GM23338 (cell line): ENCODE measurements at places on chromosomes 3 and 15. TPM values are rescaled to one million over a fixed set of nuclear protein-coding genes. Genes with fewer than 3 reads are reported as not detected.

The FETUB gene
- 0.26 TPM in 1 of 2 replicates, not detected in the other for polyA plus RNA-seq

The PPP2R3A gene
- 4.5 and 6.4 TPM in 2 replicates for polyA plus RNA-seq

The IQCF5 gene
- not detected in 2 replicates for polyA plus RNA-seq

The PRSS50 gene
- polyA plus RNA-seq: 0.50 and 0.60 TPM in 2 replicates

The ADPRH gene
- 1.2 and 1.7 TPM in 2 replicates for polyA plus RNA-seq

The OXTR gene
- 4.9 and 5.5 TPM in 2 replicates for polyA plus RNA-seq

DNA sequence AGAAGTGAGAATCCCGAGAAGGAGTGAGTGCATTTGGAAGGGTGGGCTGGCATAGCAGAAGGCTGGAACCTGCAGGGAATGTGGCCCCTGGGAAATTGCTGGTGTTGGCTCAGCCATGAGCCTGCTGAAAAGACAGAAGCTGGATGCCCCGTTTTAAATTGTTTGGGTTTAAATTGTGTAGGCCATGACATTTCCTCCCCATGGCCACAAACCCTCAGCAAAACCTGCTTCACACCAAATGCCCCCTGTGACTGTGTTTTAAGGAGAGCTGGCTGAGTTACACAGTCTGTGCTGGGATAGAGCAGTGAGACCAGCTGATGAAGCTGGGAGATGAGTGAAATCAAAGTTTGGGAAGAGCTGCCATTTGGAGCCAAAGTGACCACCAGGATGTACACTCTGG, 216.3 kb upstream of the RGMA start:
- no peaks in the 10 kb centered on the region for H3K4me1 ChIP-seq
- no peaks in the 10 kb centered on the region for H3K36me3 ChIP-seq
- H3K27ac ChIP-seq: no peak overlapping the region
- no peak for DNase-seq
- no peak overlapping the region for H3K4me3 ChIP-seq
- H3K27me3 ChIP-seq: no peaks in the 10 kb centered on the region

DNA sequence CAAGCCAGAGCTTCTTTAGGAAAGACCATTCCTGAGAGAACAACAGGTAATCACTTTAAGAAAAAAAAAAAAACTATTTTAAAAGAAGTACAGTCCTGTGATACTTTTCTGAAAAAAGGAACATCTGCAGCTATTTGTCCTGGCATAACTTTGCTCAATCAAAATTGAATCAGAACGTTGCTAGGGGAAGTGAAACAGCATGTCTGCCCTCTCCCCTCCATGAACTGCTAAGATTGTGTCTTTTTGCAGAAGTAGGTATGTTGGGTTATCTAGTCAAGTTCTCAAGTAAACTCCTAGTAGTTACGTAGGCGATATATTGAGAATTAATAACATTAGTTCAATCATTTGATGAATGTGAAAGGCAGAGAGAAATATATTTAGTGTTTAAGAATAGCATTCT, 1013.3 kb downstream of the TUSC7 start:
- H3K27me3 ChIP-seq: no peaks in the 10 kb centered on the region
- no peaks in the 10 kb centered on the region for H3K36me3 ChIP-seq
- H3K27ac ChIP-seq: no peak overlapping the region

- H3K4me1 ChIP-seq: peaks cover 8% of the 10 kb centered on the region; the same call in 1 of the 2 replicates
- H3K27ac ChIP-seq: no peak overlapping the region
- peak; percentile 23 for DNase-seq
- H3K36me3 ChIP-seq: no peaks in the 10 kb centered on the region
- no peaks in the 10 kb centered on the region for H3K27me3 ChIP-seq
Measured at GRCh38 chr15:49675041-49675440, 54.2 kb downstream of the DTWD1 start.

DNA sequence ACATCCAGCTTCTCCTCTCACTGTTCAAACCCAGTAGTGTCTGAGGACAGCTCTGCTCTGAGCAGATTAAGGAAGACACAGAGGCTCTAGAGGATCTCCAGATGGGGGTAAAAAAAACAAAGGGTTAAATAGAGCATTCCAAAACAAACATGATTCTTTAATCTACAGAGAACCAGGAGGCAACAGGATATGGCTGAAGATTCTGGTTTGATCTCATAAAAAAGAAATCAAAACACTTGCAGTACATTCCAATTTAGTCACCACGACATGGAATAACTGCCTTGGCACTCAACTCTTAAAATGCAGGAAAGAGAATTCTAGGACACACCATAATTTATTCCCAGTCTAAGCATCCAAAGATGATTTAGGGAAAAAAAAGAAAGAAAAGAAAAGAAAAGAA, 32.0 kb downstream of the TM4SF4 start:
- H3K27me3 ChIP-seq: no peaks in the 10 kb centered on the region
- H3K27ac ChIP-seq: no peak overlapping the region
- H3K4me1 ChIP-seq: no peaks in the 10 kb centered on the region
- H3K4me3 ChIP-seq: no peak overlapping the region
- DNase-seq: no peak

- no peaks in the 10 kb centered on the region for H3K27me3 ChIP-seq
- peak; percentile 28 for DNase-seq
- peaks cover 61% of the 10 kb centered on the region for H3K4me1 ChIP-seq
Measured at GRCh38 chr15:85750319-85751290, 44.1 kb downstream of the KLHL25 start.

DNA sequence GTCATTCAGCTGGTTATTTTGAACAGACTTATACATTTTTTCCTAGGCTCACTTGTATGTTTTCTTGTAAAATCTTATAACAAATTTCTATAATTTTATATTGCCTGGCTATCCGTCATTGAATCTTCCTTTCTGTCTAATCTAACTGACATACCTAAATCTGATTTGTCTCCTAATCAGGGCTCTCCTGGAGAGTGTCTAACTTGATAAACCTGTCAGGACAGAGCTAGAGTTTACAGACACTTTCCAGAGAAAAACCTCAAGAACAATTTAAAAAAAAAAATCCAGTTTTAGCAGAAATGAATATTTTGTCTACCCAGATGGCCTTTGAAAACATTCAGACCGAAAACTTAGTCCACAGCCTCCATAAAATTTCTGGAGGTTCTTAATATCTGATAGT, 1305.8 kb downstream of the ROBO1 start:
- no peak for DNase-seq
- no peaks in the 10 kb centered on the region for H3K27me3 ChIP-seq
- H3K27ac ChIP-seq: no peak overlapping the region
- peaks cover 13% of the 10 kb centered on the region for H3K4me1 ChIP-seq

DNA sequence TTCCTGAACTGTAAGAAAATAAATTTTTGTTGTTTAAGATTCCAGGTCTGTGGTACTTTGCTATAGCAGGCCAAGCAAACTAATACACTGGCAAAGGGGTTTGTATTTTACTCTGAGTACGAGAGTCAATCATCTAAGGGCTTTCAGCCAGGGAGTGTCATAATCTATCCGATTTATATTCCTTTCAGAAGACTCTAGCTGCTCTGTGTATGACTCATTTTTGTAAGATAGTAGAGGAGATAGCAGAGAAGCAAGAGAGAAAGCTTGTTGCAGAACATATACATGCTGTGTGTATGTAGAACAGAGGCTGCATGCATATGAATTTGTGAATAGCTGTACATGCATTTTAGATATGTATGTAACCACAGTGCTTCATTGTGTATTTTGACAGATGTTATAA, 577.9 kb upstream of the EPHA6 start:
- H3K4me1 ChIP-seq: 0 out of 2 replicates have a peak, but pooled peaks cover 7% of the 10 kb centered on the region
- DNase-seq: no peak
- no peaks in the 10 kb centered on the region for H3K36me3 ChIP-seq
- H3K27ac ChIP-seq: no peak overlapping the region

DNA sequence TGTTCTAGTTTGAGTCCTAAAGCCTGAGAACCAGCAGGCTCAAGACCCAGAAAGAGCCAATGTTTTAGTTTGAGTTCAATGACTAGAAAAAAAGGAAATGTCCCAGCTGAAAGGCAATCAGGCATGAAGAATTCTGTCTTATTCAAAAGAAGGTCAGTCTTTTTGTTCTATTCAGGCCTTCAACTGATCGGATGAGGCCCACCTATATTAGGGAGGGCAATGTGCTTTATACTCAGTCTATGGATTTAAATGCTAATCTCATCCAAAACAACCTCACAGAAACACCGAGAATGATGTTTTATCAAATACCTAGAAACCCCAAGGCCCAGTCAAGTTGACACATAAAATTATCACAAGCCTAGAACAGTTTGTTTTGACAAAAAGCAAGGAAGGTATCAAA, 4.0 kb downstream of the MNS1 start:
- no peak overlapping the region for H3K27ac ChIP-seq
- peaks cover 4% of the 10 kb centered on the region; the same call in 1 of the 2 replicates for H3K27me3 ChIP-seq
- H3K36me3 ChIP-seq: no peaks in the 10 kb centered on the region
- H3K4me3 ChIP-seq: no peak overlapping the region

- no peak for DNase-seq
- no peaks in the 10 kb centered on the region for H3K27me3 ChIP-seq
- H3K36me3 ChIP-seq: no peaks in the 10 kb centered on the region
- no peak overlapping the region for H3K27ac ChIP-seq
- H3K4me1 ChIP-seq: peaks cover 17% of the 10 kb centered on the region
- no peak overlapping the region for H3K4me3 ChIP-seq
Measured at GRCh38 chr15:89107984-89108383, 19.7 kb downstream of the ABHD2 start.

- H3K27ac ChIP-seq: no peak overlapping the region
- no peaks in the 10 kb centered on the region for H3K36me3 ChIP-seq
- H3K4me1 ChIP-seq: no peaks in the 10 kb centered on the region
- H3K4me3 ChIP-seq: no peak overlapping the region
Measured at GRCh38 chr3:62134061-62134496, 239.3 kb downstream of the FEZF2 start.
